GM12892 (cell line): ENCODE measurements at places on chromosomes 5 and 9.

GRCh38 chr9:70954596-70955143 lies 166.8 kb downstream of the TRPM3 start:
- no peak for DNase-seq

DNA sequence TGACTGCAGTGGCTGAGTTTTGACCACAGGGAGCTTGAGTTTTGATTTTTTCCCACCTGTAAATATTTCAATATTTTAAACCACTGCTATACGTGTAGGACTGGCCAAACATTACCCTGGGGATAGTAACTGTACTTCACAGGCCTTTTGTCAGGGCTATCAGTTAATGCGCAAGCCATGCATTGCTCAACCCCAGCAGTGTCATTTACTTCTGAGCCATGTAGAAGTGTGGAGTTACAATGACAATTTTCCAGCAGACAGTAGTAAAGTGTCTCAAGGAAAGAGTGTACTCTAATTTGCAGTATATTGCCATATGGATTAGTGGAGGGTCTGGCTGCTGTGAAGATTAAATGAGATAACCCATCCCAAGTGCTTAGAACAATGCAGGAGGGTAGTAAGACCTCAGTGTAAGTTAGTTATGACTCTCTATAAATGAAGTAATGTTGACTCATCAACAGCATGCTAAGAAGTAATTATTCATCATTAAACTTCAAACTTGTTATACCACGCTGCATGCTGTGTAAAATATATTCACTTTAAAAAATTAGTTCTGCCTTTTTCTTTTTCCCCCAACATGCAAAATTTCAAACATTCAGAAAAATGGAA lies 489.2 kb downstream of the KDM4C start:
- no peak for DNase-seq

GRCh38 chr9:80968611-80969010 lies 720.7 kb downstream of the TLE1 start:
- DNase-seq = no peak

DNA sequence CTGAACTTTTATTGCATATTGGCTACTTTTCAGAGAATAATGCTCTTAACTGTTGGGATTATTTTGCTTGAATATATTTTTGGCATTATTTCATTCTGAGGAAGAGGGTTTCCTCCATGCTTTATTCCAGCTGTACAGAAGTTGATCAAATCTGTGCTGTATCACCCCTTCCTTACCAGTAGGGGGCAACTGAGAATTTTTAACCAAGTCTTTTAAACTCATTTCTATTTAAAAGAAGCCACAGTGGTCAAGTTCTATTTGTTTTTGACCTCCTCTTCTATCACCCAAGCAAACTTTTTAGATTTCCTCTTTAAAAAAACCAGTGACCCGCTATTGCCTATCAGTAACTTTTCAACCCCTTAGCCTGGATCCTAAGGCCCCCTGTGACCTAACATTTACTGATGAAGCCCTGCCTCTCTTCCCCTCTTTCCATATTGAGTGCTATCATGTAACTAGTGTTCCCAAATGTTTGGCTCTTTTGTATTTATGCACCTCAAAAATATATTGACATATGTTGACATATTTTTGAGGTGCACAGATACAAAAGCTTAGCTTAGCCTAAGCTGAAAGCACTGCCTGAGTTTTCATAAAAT lies 80.6 kb downstream of the FBXO4 start:
- DNase-seq = no peak

DNA sequence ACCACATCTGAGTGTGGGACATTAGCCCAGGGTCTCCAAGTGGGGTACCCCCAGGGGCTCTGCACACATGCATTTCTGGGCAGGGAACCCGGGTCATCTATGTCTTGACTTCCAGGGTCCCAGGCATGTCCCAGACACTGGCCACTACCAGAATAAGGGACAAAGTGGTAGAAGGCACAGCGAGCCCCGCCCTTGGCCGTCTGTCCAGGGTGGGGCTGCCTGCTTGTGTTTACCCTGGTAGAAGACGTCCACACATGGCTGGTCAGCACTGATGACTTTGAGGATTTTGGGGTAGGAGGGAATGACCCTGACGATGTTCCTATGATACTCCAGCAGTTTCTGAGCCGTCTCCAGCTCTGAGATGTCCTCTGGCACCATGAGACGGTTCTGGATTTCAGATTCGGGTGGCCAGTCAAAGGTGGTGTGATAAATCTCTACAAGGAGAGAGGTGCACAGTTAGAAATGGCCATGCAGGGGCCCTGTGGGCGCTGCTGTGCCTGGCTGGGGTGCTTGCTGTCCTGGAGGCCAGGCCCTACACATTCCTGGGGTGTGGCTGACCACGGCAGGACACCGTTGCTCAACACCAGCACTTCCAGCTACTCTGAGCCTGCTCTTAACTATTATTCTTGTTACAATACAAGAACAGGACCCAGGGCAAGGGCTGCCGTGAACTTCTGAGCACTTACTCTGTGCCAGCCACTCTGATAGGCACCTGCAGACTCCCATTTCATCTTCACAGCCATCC lies 51.3 kb downstream of the AK8 start:
- DNase-seq = no peak

DNA sequence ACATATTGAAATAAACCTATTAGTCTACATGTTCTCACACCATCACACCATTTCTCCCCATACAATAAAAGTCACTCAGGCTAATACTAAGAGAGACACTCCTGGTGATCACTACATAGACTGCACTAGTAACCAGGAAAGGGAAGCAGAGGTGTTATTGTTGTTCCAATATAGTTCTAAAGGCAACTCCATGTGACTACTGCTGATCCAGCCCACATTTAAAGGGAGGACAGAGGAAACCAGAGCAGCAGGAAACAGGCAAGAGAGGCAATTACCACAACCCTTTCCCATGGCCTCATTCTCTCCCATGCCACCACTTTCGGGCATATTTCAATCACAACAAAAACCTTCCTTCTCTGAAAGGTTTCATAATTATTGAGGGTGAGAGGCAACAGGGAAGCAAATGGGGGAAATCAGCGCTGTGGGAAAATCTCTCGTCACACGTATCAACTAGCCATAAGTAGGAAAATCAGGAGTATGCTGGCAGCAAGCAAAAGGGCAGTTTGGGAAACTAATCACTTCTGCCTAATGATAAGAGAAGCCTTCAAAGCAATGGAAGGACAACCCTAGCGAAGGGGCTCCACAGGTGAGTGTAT lies 1.8 kb downstream of the UBAP2 start:
- no peak for DNase-seq

GRCh38 chr5:17405976-17406375 lies 92.1 kb upstream of the TAF11L2 start:
- no peak for DNase-seq

DNA sequence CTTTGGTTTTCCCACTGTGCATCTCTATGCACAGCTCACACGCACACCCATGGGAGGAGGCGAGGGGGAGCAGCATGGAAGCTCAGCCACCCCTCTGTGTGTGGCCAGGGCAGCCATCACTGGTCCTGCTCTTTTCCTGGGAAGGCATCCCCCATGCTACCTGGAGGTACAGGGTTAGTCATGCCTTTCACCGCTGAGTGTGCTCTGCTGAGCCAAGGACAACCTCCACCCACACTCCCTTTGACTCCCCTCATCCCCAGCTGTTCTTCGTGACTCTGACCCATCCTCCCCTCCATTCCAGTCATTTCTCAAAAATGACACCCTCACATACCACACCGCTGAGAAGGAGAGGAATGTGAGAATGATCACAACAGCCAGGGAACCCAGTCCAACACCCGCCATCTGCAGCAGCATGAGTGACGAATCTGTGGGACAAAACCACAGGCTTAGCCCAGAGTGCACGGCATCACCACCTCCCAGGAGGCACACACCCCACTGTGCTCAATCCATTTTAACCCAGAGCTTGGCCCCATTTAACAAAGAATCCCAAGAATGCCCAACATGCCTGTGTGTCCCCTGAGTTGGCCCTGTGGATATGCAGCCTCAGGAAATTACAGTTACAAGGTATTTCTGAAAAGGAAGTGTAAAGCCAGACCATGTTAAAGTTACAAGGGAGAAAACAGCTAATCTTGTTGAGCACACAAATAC lies 133.4 kb downstream of the SUSD1 start:
- no peak for DNase-seq

DNA sequence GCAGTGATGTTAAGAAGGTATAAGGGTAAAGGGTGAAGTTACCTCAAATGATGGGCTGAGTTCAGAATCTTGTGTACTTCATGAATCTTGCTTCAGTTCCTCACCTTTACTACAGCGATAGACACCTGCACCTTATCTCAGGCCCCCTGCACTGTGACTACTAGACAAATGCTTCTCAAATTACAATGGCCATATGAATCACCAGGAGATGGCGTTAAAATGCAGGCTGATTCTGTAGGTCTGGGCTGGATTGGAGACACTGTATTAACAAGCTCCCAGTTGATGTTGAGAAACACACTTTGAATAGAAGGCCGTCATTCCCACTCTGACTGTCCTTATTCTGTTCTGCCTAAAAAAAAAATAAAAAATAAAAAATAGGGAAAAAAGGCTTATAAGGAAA lies 29.8 kb downstream of the TARS1 start:
- DNase-seq = no peak

DNA sequence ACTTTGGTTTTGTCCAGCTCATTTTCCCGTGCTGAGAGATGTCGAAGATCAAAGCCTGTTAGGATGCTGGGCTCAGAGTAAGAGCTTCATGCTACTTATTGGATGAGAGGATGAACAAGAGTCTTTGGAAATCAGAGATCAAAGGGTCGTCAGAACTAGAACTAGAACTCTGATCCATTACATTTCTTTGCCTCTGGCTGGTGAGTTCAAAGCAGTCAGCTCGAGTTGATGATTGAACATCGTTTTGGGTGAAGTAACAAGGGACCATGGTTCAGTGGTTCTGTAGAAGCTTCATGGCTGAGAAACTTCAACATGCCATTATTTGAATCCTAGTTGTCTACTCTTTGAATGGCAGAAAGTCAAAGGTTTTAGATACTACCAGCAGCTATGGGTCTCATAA lies 320.3 kb downstream of the ARHGEF28 start:
- no peak for DNase-seq

DNA sequence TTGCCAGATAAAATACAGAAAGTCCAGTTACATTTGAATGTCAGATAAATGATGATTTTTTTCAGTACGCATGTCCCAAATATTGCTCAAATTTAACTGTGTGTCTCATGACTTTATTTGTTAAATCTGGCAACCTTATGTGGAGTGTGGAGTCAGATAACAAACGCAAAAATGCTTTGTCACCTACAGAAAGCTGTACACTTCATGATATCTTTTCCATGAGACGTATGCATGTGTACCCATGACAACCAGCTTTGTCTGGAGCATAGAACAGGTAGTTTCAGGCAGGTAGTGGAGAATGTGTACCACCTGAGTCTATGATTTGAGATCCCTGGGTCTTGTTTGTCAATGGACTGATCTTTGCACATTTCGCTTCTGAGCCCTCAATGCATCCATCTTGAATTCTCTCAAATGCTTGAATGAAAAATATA lies 105.5 kb upstream of the CPEB4 start:
- DNase-seq = no peak

- DNase-seq = no peak
Measured at GRCh38 chr5:156513123-156513815, 186.3 kb downstream of the SGCD start.

DNA sequence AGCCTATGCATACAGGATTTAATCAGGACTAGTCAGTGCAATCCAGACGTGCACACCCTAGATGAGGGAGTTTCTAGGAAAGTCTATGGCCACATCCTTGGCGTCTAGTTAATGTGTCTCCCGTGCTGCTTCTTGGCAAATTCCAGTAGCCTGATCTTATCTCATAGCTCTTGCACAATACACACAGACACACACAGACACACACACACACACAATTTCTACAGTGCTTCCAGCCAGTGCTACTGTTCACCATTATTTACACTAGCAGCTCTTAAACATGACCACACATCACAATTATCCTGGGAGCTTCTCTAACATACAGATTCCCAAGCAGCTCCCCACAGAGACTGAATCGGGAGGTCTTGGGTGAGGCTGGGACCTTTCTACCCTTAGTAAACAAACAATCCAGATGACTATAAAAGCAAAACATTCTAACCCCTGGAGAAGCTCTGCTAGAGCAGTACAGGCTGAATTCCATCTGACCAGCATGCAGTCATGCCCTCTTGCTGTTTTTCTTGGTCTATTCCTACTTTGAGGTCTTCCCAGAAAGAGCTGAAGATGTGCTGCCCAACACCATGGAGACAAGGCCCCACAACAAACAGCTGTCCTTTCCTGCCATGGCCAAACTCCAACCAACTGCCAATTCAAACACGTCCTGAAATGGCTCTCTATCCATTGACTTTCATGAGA lies 236.6 kb downstream of the DEPDC1B start:
- DNase-seq = no peak

- no peak for DNase-seq
Measured at GRCh38 chr5:162842727-162843126, 594.7 kb upstream of the CCNG1 start.
